NCI-H774 (cell line): ENCODE measurements at places on chromosomes 4 and X.
A peak's percentile ranks its signal among the peaks of the same experiment; 100 is the strongest.

- DNase-seq, result no peak
Measured at GRCh38 chr4:146916479-146917076, 29.1 kb downstream of the TTC29 start.

GRCh38 chr4:139129206-139129605 is 47.8 kb downstream of the ELF2 start:
- no peak for DNase-seq

- no peak for DNase-seq
Measured at GRCh38 chr4:15063341-15063740, 61.1 kb downstream of the CPEB2 start.

DNA sequence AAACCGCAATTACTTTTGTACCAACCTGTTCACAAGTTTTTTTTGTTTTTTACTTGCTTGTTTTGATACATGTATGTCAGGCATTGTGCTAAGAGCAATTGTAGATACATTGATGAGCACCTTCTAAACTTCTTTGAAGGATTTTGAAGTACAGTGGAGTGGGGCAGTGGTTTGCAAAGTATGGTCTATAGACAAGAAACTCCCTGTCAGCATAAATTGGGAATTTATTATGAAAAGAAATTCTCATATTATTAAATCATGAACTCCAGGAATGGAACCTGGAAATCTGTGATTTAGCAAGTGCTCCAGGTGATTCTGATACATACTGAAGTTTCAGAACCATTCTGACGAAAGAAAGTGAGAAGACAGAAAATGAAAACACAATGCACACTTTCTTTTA is 733.4 kb downstream of the C4orf33 start:
- DNase-seq, result no peak

GRCh38 chr4:54971474-54971950 is 153.9 kb downstream of the KDR start:
- DNase-seq, result peak; percentile 40

DNA sequence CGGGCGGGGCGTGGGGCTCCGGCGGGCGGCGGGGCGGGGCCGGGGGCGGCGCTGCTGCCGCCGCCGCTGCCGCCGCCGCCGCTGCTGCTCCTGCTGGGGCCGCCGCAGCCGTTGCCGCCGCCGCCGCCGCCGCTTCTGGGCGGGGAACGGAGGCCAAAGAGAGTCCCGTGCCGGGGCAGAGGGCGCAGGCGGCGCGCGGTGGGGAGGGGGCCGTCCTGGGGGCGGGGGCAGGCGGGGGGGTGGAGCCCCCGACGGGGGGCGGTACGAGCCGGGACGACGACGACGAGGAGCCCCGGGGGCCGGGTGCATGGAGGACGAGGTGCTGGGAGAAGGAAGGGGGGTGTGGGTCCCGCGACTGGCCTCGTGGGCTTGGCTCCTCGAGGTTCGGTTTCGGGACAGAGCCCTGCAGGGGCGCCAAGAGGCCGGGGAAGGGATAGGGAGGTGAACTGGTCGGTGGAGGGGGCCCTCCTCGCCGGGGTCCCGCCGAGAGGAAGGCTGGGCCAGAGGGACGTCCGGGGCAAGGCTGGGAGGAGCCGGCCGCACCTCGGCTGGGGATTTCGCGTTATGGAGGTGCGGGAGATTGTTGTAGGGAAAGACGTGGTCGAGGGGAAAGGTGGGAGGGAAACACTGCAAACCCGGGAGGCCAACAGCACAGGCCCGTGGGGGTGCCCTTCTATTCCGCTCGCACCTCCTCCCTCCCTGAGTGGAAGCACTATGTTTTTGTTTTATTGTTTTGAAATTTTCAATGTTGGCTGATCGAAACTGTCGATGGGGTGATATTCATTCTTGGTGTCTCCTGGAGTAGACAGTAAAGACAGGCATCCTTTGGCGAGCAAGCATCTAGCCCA is 1.9 kb downstream of the BCORL1 start:
- DNase-seq, result peak; percentile 4

DNA sequence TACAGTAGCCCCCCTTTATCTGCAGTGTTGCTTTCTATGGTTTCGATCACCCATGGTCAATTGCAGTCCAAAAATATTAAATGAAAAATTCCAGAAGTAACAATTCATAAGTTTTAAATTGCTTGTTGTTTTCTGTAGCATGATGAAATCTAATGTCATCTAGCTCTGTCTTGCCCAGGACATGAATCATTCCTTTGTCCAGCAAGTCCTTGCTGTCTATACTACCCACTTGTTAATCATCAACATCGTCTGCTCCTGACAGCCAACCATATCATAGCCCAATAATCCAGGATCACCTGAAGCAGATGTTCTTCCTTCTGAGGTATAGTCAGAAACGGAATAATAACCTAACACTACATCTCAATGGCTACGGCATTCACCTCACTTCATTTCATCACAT is 79.8 kb downstream of the ADAMTS3 start:
- DNase-seq, result no peak

DNA sequence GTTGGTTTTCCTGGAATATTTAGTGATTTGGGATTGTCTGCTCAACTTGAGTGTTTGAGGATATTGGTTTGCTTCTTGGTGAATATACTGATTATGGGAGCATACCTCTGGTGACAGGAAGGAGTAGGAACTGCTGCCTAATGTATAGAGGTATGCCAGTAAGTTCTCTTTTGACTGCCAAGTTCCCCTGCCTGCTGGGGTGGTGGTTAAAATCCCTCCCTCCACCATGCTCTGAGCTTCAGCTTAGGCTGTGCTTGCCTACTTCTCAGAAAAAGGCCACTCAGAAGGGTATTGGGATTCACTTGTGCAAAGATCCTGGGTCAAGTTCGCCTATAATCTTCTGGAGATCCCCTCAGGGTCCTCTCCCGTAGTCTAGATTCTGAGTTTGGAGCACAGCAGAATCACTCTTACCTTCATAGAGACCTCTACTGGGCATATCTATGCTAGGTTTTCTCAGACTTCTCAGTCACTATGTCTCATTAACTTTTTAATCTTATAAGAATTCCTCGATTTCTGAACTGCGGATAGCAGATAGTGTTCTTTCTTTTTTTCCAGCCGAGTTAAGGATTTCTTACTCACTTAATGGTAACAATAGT is 44.7 kb upstream of the DCK start:
- no peak for DNase-seq

GRCh38 chr4:145907812-145908211 is 30.8 kb downstream of the ZNF827 start:
- no peak for DNase-seq

GRCh38 chr4:38023347-38024205 is 63.4 kb downstream of the PTTG2 start:
- no peak for DNase-seq

DNA sequence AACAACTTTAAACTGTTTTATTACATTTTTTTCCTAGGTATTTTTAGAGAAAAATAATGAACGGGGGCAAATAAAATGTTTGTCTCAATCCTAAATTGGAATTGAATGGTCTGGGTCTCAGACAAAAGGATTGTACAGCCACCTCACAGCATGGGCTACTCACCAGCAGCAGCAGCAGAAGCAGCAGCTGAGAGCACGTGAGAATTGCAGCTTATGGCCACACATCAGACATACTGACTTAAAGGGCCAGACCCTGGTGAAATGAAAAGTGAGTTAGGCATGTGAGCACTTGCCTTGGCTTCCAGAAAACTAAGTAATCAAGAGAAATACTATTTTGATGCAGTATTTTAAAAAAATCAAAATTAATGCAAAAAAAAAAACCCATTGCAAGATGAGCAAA is 56.6 kb downstream of the AASDH start:
- DNase-seq, result no peak

- no peak for DNase-seq
Measured at GRCh38 chr4:87707279-87707918, 57.3 kb downstream of the DMP1 start.

- DNase-seq, result no peak
Measured at GRCh38 chr4:154304679-154305078, 186.9 kb downstream of the DCHS2 start.

DNA sequence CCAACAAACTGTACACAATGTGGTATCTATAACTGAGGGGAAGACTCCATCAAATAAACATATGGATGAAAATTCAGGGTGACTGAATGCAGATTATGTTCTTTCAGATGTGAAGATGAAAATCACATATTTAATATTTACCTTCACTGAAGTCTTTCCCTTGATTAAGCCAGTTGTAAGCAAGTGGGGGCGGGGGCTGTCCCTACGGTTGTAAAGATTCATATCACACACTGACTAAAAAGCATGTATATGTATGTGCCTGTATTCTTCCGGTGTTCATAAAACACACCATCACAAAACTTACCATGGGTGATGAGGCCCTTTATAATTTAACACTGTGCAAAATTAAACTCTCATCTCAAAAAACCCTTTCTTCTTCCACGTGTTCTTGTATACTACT is 1.3 kb downstream of the TAB3 start:
- DNase-seq, result no peak

- DNase-seq, result no peak
Measured at GRCh38 chrX:49829016-49829415, at the start of gene PAGE4. PAGE4 (plus strand) TSS chrX:49829303; CDS start chrX:49830429, 1,126 bp downstream.

DNA sequence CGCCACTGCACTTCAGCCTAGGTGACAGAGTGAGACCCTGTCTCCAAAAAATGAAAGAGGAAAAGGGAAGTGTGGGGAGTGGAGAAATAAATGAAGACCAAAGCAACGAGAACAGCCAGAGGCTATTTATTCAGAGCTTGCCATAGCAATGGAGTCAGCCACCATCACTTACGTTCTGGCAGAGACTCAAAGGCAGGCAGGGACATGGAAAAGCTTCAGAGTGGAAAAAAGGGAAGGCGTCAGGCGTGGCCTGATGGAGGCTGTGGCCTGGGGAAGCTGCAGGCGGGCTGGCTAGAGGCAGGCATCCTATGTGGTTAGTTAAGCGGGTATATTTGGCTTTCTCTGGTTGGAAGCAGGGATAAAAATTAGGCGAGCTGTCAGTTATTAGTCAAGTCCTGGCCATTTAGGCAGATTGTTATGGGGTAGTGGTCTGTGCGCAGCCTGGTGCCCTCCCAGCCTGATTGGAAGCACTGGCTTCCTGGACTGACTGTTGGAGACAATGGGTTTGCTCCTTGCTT is 73.3 kb downstream of the DCTD start:
- DNase-seq, result no peak

DNA sequence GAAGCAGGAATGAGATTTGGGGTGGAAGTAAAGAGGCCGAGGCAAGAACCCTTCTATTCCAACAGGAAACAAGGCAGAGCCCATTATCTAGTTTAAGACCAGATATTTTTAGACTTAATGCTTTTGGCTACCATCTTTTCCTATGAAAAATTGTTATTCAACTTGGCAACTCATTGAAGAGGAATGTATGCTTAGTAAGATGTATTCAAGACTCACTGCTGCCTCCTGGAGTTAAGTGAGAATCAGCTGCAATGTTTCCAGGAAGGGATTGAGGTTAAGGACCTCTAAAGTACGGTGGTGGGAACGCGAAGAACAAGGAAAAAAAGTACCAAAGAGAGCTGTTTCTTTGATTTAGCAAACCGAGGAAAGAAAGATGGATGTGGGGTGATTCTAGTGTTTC is 89.1 kb downstream of the RAPGEF2 start:
- DNase-seq, result no peak

DNA sequence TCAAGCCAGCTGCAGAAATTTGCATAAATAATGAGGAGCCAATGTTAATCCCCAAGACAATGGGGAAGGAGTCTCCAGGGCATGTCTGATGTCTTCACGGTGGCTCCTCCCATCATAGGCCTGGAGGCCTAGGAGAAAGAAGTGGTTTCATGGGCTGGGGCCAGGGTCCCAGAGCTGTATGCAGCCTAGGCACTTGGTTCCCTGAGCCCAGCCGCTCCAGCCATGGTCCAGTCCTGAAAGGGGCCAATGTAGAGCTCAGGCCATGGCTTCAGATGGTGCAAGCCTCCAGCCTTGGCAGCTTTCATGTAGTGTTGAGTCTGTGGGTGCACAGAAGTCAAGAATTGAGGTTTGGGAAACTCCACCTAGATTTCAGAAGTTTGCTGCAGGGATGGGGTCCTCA is 628.2 kb upstream of the GRIA3 start:
- DNase-seq, result no peak

GRCh38 chr4:46503739-46504138 is 113.8 kb upstream of the GABRA2 start:
- DNase-seq, result no peak

DNA sequence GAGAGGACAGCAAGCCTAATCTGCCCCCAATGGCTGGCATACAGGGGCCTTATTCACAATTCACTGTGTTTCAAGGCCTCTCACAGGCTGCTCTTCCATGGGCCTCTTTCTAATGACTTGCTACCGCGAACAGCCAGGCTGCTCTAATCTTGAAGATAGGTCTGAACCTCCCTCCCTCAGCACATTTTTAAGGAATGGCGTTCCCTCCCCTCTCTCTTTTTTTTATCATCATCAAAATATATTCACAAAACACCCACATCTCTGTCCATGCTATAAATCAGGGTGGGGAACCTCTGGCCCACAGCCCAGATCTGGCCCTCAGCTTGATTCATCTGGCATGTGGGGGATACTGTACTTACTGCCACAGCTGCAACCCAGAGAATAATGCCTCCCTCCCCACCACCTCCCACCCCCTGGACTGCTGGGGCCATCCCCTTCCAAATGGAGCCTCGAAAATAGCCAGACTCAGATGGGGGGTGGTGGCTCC is 76.2 kb upstream of the PLAC1 start:
- DNase-seq, result no peak

DNA sequence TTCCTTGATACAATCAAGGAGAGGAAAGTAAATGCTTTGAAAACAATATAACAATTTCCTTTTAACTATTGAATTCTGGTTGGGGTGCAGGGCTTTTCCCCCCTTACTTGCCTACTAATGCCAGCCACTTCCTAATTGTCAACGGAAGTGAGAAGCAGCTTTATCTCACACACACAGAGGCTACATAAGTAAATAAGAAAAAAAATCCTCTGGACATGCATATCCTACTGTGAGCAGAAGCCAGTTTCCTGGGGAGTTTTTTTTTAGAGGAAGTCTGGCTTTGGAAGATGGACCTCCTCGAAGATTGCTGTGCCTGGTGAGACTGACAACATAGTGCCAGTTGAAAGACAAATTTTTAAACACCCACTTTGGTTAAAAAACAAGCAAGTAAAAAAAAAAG is 180.6 kb downstream of the OPHN1 start:
- no peak for DNase-seq
